Lower lobe of right lung (tissue), 2 donors: ENCODE measurements at places on chromosomes 4 and X. TPM values are rescaled to one million over a fixed set of nuclear protein-coding genes. Genes with fewer than 3 reads are reported as not detected.

- no peak for DNase-seq
These were observed 52.1 kb downstream of the LEF1 start for GRCh38 chr4:108116423-108117168.

GRCh38 chr4:113700602-113701150 is 60.9 kb downstream of the CAMK2D start:
- DNase-seq: no peak

DNA sequence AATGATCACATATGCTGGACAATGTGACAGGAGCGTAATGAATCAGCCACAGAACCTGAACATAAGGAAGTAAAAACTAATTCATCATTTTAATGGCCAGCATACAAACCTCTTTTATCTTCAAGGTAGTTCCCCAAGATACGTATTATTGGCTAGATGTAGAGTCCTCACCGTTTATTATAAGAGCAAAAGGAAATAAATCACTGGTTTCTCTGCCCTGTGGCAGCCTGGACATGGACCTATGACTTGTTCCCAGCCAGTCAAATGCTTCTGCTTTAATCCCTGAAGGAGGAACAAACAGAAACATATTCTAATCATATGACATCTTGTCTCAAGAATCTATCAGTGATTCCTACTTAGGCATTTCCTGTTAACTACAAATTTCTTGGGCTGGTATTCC is 86.8 kb upstream of the FAM241A start:
- DNase-seq: no peak

- no peak for DNase-seq
These were observed 50.7 kb downstream of the MAP7D3 start for GRCh38 chrX:136200466-136200865.

DNA sequence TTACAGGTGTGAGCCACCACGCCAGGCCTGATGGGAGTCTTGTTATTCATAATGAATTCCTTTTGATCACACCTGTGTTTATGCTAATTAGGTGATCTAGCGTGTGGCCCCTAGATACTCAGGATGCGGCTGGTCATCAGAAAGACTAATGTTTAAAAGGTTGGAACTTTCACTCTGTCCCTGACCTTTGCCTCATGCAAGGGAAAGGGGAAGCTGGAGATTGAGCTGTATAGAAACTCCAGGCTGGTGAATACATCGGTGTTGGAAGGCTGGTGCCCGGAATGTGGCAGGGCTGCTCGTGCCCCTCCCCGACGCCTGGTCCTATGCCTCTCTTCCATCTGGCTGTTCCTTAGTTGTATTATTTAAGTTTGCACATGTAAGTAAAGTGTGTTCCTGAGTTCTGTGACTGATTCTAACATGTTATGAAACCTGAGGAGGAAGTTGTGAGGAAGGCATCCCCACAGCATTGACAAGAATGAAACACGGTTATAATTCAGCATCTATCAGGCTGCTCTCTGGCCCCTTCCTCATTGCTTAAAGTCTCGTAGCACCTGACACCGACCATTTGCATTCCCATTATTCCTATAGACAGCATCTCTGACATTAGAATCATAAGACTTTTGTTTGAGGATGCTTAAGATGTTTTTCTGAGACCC is 28.9 kb downstream of the CASP3 start:
- DNase-seq: no peak

DNA sequence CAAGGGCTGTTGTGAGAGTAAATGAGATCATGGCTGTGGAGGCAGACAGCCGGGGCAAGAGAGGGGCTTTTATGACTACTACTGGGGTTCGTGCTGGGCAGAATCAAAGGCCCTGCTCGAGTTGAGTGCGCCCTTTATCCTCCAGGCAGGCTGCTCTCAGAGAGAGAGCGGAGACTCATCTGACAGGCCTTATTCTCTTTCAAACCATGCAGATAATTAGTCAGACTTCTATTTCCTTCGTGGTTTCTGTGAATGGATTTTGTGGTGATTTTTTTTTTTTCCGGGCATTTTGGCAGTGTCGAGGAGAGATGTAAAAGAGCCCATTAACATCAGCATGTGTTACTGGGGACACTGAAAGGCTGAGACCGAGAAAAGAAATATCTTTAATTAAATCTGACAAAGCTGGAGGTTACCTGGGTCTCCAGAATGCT is 73.6 kb downstream of the MED28 start:
- no peak for DNase-seq

GRCh38 chr4:33161202-33161601 is 2441.0 kb downstream of the PCDH7 start:
- no peak for DNase-seq

DNA sequence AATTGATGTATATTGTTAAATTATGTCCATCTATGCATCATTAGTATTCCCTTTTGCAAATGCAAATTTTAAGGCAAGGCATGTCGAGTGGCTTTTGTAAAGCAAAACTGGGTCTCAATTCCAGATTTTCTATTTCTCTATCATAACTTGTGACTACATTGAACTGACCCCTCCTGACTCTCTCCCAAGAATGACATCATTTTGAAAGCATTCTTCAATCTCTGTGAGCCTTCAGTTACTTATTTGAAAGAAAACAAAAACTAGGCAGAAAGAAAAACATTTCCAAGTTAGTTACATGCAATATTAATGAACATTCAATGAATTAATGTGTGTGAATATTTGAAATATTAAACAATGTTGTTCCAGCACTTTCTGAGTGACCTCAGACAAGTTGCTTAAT is 314.3 kb upstream of the CLNK start:
- DNase-seq: no peak

GRCh38 chr4:173038192-173038896 is 130.3 kb upstream of the GALNT7 start:
- DNase-seq: no peak

DNA sequence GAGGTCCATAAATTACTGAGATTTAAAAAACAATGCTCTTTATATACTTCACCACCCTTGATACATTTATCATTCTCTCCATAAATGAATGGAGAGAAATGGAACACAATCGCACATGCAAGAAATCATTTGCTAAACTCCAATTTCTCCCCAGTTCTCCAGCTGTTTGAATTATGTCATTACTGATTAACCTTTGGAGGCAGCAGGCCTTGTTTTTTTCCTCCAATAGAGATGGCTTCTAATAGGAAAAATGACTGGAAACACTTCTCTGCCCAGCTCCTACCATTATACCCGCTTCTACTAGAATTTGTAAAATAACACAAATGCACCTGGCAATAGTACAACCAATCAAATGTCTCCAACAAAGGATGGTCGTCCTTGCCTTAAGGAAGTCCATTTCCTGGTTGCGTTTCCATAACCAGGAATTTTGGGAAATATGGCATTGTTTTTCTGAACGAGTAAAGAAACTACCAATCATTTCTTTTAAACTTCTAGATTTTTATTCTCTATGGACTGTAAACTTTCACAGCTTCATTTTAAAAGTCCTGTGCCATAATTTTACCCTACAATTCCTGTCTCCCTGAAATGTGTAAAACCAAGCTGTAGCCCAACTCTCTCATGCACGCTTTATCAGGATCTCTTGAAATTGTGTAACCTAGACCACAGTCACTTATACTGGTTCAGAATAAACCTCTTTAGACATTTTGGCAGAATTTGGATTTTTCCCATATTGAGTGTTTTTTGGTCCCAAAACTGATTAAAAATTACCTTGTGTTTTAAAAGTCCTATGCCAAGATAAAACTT is 60.1 kb downstream of the APBB2 start:
- no peak for DNase-seq

DNA sequence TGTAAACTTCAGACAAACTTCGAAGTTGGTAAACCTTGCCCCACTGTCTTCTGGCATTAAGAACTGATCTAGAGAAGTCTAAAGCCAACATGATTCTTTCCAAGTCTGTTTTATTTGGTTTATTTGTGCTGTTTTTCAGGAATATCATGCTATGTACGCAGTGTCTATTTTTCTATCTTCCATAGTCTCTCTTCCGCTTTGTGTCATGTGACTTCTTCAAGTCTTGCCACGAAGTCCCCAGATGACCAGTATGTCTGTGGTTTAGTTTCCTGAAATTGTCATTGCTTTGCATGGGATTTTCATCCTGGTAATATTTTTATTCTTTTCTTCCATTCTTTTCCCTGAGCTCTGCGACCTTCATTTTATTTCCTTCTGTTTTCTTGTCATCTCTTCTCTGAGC is 15.1 kb downstream of the PNMA6E start:
- no peak for DNase-seq

- DNase-seq: no peak
These were observed 77.6 kb downstream of the AFF1 start for GRCh38 chr4:87012265-87012953.

DNA sequence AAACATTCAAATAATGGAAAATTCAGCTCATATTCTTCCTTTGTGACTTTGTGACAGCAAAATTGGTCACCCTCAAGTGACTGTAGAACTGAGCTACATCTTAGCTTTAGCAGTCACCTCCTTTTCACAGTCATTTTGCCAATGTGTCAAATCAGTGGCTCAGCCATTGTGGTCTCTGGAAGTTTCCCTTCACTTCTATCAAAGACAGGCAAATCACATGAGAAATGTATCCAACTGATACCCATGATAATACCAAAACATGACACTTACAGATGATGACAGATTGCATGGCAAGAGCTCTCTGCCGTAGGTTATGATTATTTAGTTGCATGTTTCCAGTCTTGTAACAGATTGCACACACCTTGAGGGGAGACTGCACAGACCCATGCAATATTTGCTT is 549.8 kb upstream of the MAGEB2 start:
- no peak for DNase-seq

DNA sequence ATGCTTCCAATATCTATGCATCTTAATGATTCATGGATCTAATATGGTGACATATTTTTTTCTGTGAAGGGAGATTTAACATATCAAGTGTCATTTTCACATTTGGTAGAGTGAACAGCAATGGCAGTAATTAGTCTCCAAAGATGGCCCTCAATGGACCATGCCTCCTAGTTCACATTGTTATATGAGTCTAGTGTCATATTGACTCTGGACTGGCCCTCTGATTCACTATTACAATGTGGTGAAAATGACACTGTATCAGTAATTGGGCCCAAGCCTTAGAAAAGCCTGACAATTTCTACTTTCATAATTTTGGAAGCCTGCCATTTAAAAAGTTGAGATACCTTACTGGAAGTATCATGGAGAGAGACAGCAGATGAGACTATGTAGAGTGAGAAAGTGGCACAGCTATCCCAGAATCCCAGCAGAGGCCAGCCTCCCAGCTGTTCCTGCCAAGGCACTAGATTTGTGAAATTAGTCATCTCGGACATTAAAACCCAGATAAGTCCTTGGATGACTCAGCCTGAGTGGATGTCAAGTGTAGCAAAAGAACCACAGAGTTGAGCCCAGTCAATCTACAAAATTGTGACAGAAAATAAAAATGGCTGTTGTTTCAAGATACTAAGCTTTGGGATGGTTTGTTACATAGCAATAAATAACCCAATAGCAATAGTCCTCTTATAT is 68.4 kb downstream of the ARHGEF38 start:
- DNase-seq: no peak

DNA sequence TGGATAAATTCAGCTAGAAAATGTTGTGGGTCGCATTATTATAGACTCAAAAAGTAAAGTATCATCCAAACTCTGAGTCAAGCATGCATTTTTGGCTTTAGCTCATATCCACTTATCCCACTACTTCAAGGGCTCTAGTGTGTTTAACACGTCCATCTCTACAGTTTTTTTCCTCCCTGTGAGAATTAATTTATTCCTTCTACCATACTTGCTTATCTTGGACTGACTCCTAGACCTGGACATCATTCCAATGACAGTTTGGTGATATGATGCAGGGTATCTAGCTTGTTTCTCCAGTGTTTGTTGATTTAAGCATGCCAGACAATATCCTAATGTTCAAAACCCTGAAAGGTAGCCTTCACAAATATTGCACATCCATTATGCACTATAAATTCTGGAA is 1037.1 kb upstream of the INTU start:
- DNase-seq: no peak

DNA sequence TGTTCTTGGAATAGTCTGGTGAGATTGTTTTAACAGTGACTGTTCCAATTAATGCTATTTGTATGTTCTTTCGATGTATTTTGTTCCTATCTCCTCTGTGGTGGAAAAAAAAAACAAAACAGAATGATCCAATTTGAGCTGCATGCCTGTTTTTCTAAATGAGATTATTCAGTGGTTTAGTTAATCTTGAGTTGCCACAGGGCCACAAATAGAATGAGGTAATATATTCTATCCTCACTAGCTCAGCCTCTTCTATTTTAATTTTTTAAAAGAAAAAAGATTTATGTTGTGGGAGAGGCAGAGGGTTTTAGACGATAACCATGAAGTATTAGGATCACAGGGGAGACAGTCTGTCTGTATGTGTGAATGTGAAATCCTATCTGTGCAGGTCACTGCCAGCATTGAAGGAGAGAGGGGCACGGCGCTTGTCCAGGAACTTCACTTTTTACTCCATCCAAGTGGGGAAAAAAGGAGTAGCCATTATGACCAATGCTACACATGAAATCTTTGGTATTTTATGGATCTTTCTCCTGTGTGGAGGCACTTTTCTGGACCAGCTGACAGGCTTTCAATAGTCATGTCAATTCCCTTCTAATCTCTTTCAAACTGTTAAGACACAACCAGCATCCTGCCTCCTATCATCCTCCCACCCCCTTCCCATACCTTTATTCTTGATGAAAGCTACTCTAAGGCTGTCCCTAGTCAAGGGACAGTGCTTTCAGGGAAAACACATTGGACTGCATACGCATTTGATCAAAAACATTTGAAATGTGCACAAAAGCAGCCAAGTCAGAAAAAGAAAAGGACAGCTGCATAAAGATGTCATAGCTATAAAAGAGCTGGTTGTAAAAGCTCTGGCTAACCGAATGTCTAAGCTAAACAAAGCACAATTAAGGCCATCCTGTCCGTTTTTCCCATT is 1063.8 kb upstream of the INTU start:
- DNase-seq: no peak

GRCh38 chrX:41014776-41015360 is 70.4 kb upstream of the USP9X start:
- DNase-seq: no peak

Gene CETN2
- total RNA-seq: 33.2 TPM

Gene EXOSC9
- total RNA-seq: 15.6 TPM

Gene POU3F4
- not detected for total RNA-seq

Gene TMSB15A
- total RNA-seq: 1.8 TPM

Gene REELD1
- total RNA-seq: 0.35 TPM

Gene RAB33A
- total RNA-seq: 0.59 TPM

Gene TEX13C
- total RNA-seq: not detected

Gene KLHL13
- 3.9 TPM for total RNA-seq

Gene CLDN34
- 0.50 TPM for total RNA-seq
